NCI-H1930 (cell line): ENCODE measurements at places on chromosomes 4 and X.

- DNase-seq, result no peak
Measured at GRCh38 chr4:76197031-76197743, 16.4 kb downstream of the SCARB2 start.

DNA sequence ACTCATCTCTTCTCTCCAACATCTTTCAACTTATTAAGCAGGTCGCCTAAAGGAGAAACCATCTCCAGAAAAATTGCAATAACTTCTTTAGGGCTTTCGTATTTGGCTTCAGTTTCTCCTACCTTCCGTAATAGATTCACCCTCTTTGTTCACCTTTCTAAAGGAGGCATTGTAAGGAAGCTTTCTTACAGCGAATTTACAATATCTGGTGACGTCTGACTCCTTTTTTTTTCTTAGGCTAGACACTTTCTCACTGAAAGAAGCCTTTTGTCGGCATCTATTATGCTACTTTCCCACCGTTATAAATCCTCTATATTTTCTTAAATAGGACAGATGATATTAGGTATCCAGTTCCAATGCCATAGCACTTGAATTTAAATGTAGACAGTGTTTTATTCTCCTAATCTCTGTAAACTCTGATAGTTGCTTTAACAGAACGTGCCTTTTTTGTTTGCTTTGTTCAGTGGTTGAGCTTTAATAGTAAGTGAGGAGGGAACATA, 302.4 kb downstream of the IL1RAPL1 start:
- no peak for DNase-seq

- DNase-seq, result no peak
Measured at GRCh38 chr4:794900-795725, 30.8 kb downstream of the CPLX1 start.

- DNase-seq, result peak; percentile 17
Measured at GRCh38 chr4:140595065-140595464, 26.3 kb upstream of the UCP1 start.

GRCh38 chrX:135185795-135186443, 14.7 kb upstream of the CT55 start:
- DNase-seq, result peak; percentile 19

DNA sequence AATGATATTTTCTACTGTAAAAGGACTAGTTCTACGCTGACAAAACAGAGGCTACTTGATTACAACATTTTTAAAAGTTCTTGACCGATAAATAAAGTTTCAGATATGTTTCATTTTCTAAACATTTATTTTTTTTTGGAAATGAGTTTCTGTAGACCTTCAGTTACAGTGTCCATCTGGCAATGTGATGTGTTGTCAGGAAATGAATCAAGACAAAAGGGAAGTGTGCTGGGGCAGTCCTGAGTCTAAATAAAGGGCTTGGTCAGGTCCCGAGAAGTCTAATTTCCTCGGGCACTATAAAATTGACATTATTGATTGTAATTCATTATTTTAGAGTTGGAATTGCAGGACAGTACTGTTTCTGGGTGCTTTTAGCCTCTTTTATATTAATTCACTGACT, 57.0 kb upstream of the FTHL17 start:
- DNase-seq, result no peak

DNA sequence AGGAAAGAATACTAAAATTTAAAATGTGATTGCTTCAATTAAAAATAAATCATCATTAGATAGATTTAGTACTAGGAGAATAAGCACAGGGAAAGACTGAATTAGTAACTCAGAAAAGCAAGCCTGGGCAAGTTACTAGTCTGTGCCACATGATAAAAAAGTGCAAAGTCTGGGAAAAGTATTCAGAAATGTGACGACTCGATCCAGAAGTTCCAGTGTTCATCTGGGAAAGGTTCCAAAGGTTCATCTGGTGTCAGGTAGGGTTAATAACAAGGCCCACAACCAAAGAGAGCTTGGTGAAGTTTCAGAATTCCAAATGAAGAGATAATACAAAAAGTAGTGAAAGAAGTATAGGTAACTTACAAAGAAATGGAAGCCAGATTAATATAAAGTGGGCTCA, 78.3 kb upstream of the ARSJ start:
- DNase-seq, result no peak

GRCh38 chrX:2549876-2550275, 49.1 kb upstream of the DHRSX start:
- no peak for DNase-seq

- no peak for DNase-seq
Measured at GRCh38 chr4:110823251-110823650, 200.4 kb upstream of the PITX2 start.

- no peak for DNase-seq
Measured at GRCh38 chrX:66914080-66914479, 275.2 kb upstream of the EDA2R start.

- DNase-seq, result no peak
Measured at GRCh38 chr4:6781113-6781512, 1.4 kb upstream of the KIAA0232 start.

GRCh38 chrX:15915959-15916703, 61.5 kb upstream of the AP1S2 start:
- DNase-seq, result no peak

DNA sequence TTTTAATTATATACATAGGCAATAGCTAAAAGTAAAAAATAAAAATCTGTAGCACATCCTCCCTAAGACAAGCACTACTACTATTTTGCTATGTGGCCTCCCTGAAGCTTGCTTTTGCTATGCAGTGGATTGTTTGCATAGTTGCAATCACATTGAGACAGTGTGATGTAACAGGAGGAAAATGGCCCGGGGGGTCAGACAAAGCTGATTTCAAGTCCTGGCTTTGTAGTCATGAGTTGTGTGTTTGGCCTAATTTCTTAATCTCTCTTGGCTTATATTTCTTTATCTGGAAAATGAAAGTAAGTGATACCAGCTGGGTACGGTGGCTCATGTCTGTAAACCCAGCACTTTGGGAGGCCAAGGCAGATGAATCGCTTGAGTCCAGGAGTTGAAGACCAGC, 166.6 kb downstream of the LHFPL1 start:
- DNase-seq, result no peak

DNA sequence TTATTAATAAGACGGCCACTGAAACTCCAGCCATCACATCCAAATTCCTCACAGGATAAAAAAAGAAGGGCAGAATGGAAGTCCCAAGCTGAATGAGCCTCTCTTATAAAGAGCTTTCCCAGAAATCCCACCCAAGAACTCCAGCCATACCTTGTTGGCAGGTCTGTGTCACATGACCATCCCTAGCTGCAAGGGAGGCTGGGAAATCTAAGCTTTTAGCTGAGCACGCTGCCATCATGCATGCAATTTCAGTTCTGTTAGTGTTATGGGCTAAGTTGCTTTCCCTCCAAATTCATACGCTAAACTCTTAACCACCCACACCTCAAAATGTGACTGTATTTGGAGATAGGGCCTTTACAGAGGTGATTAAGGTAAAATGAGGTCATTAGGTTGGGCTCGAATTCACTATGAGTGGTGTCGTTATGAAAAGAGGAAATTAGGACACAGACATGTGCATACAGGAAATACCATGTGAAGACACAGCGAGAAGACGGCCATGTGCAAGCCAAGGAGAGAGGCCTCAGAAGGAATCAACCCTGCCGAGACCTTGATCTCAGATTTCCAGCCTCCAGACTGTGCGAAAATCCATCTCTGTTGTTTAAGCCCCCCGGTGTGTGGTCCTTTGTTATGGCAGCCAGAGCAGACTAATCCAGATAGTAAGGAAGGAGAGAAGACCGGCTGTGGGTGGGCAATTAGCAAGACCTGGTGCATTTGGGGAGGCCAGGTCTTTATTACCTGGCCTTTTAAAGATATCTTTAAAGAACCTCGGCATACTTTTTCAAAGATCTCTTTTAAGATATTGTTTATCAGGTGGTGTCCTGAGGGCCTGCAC, 317.6 kb downstream of the BCOR start:
- DNase-seq, result no peak

DNA sequence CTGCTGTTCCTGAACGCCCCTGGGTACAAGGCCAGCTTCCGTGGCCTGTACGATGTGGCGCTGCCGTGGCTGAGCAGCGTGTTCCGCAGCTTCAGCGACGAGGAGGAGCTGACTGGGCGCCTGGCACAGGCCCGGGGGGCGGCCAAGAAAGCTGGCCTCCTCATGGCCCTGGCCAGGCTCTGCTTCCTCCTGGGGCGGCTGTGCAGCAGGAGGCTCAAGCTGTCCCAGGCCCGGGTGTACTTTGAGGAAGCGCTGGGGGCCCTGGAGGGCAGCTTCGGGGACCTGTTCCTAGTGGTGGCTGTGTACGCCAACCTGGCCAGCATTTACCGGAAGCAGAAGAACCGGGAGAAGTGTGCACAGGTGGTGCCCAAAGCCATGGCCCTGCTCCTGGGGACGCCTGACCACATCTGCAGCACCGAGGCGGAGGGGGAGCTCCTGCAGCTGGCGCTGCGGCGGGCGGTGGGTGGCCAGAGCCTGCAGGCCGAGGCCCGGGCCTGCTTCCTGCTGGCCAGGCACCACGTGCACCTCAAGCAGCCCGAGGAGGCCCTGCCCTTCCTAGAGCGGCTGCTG, 28.2 kb downstream of the SH3TC1 start:
- DNase-seq, result no peak

GRCh38 chrX:2677764-2678163, 13.3 kb upstream of the CD99 start:
- DNase-seq, result no peak

GRCh38 chrX:21708116-21708515, 49.8 kb downstream of the SMPX start:
- no peak for DNase-seq

GRCh38 chr4:158605393-158605792, 66.3 kb downstream of the C4orf46 start:
- no peak for DNase-seq

GRCh38 chrX:132836471-132836870, 122.0 kb downstream of the HS6ST2 start:
- DNase-seq, result no peak

DNA sequence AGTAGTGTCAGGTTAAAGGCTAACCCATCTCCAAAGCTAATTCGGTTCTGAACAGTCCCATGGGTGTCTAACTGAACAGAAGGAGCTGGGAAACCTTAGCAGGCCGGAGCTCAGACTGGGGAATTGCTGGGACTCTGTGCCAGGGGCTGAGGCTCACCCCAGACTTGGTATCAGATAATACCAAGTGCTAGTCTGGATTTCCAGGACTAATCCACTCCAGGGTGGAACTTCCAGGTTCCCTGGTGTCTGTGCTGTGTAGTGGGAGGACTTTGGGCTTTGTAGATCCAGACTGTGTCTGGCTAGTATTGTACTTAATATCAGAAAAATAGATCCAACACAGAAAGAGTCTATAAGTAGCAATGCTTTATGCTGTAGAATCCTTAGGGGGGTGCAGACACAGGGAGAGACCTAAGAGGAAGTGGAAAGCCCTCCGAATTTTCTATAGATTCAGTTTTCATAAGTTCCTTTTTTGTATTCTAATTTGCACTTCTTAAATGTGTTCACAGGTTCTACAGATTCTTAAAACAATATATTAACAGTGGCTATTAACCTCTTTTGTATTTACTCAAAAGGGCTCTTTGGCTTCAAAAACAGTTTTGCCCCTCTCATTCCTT, 4.1 kb downstream of the ZNF827 start:
- no peak for DNase-seq

DNA sequence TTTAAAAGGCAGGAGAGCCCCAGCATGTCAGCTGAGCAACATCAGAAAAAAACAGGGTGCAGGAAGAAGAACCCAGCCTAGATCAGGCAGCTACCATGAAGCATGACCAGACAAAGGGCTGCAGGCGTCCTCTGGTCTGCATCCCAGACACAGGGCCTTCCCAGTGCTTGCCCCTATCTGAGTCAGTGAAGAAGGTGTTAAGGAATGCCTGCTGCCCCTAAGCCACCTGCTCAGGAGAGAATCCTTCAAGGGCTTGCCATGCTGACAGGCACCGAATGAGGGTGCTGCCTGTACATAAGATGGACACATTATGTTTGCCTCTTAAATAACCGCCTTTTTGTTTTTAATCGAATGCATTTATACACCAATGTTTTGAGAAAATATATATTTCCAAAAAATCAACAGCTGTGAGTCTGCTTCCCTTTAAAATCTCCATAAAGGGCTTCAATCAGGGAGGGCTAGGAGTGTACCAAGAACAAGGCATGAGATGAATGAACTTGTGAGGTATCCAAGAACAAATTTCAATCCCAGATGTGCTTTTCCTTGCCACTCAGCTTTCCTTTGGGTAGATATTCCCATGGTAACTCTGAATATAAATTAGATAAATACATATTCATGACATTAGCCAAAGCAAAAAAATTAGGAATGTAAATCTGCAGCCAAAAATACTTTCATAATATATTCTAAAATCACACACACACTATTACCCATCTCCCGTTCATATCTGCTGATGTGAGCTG, 85.1 kb downstream of the SLC9A7 start:
- DNase-seq, result no peak

GRCh38 chr4:80732010-80732409, 298.5 kb upstream of the BMP3 start:
- DNase-seq, result no peak

GRCh38 chr4:154001193-154001592, 212.3 kb upstream of the SFRP2 start:
- no peak for DNase-seq

- no peak for DNase-seq
Measured at GRCh38 chr4:56297776-56298175, 89.5 kb downstream of the AASDH start.

- no peak for DNase-seq
Measured at GRCh38 chr4:125551466-125551865, 236.7 kb downstream of the FAT4 start.

- DNase-seq, result no peak
Measured at GRCh38 chr4:31678356-31678755, 958.2 kb downstream of the PCDH7 start.

DNA sequence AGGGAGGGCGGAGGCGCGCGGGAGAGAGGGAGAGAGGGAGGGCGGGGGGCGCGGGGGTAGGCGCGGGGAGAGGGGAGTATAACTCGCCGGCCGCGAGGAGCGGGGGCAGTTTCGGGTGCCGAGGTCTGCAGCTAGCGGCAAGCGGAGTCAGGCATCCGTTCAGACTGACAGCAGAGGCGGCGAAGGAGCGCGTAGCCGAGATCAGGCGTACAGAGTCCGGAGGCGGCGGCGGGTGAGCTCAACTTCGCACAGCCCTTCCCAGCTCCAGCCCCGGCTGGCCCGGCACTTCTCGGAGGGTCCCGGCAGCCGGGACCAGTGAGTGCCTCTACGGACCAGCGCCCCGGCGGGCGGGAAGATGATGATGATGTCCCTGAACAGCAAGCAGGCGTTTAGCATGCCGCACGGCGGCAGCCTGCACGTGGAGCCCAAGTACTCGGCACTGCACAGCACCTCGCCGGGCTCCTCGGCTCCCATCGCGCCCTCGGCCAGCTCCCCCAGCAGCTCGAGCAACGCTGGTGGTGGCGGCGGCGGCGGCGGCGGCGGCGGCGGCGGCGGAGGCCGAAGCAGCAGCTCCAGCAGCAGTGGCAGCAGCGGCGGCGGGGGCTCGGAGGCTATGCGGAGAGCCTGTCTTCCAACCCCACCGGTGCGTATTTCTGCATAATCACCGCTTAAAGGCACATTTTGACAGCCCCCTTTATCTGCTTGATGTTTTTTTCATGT, at the start of gene POU4F2:
Gene POU4F2 (plus strand): TSS at position 108 of the 720 bp plus-strand sequence. CDS start 248 bp downstream, at position 356.
- no peak for DNase-seq

- no peak for DNase-seq
Measured at GRCh38 chrX:63128509-63128908, 222.6 kb downstream of the SPIN4 start.
